ENCODE measurements at places on chromosomes 5 and 9.

DNA sequence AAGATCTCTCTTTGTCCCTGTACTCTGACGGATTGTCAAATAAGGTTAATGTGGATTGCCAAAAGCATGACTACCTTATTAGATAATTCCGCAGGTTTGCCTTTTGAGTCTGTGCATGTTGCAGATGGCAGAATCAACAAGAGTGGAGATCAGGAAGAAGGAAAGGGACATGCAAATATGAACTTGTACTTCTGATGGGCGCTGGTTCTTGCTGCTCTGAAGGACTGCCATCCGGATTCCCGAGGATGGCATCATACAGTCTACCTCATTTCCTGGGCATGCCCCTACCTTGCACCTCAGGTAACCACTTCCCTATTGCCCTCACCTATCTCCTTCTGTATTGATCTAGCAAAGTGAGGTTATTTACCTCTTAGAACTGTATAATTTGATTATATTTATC lies 504.2 kb downstream of the ACTL7B start:
- DNase-seq = no peak

DNA sequence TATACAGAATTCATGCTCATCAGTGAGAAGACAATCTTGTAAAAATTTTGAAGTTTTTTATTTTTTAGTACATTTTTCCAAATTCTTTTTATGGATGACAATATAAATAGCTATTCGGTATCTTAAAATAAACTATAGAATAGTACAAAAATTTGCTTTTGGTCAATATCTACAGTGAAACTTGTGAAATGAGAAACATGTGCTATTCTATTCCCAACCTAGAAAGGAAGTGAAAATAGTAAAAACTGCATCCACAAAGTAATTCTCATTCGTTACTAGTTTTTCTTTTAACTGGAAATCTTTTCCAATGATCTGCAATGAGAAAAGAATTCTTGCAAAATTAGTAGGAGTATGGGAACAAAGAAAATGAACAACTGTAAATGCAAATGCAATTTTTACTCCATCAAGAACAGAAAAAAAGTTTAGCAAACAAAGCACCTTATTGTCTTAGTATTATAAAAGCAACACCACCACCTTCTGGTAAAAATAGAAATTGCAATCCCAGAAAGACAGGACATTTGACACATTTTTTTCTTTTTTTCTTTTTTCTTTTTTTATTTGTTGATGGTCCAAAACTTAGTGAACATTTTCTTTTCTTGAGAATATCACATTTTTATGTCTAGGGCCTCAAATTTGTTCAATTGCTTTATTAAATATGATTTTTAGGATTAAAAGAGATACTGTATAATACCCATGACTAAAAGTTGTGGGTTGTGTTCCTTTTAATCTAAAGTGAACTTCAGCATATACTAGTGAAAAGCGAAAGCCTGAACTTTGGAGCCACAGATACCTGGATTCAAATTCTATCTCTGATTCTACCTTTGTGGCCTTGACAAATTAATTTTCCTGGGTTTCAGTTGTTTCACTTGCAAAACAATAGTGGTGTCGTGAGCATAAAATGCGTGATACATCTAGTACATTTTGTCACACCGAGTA lies 72.3 kb downstream of the SLCO4C1 start:
- peak; percentile 48 for DNase-seq

DNA sequence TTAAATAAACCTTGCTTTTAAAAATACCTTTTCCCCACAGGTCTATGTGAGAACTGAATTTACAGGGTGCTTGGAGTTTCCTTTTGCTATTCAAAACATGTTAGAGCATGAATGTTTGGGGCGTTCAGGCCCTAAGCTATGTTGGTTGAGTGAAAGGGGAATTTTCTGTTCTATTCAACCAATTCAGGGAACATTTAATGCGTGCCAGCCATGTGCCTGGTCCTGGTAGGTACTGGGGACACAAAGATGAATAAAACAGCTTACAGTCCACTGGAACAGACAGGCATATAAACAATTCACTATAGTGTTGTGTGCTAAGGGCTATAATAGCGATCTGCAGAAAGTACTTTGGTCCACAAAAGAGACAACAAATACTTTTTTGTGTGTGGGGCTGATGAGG lies 108.5 kb downstream of the ZSWIM6 start:
- no peak for DNase-seq

DNA sequence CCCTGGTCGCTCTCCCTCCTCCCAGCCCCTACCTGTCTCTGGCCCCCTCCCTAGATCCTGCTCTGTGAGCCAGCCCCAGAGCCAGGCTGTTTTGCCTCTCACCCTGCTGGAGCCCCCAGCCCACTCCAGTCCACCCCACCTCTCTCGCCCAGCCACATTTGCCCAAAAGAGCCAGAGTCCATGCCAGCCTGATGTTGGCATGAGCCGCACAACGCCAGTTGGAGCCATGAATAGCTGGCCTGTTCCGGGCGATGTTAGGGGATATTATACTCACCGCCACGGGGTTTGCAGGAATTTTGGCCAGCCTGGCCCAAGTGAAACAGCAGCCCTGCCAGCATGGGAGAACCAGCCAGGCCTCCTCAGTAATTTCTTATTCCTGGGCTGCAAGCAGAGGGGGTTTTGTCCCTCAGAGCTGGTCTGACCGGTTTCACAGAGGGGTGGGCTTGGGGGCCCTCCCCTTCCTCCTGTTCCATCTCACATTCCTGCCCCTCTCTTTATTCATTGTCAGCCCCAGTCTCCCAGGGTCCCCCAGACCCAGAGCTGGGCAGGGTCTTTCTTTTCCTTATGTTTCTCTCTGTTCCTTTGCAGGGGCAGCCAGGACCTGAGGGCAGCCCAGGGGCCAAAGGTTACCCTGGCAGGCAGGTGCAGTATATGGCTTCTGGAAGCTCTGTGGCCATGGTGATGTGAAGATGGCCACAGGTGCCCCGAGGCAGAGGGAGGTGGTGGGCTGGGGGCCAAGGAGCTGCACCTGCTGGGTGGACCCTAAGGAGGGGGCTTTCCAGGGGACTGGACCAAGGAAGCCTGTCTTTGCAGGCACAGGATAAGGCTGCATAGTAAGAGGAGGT lies 50.1 kb downstream of the COL27A1 start:
- DNase-seq = no peak

DNA sequence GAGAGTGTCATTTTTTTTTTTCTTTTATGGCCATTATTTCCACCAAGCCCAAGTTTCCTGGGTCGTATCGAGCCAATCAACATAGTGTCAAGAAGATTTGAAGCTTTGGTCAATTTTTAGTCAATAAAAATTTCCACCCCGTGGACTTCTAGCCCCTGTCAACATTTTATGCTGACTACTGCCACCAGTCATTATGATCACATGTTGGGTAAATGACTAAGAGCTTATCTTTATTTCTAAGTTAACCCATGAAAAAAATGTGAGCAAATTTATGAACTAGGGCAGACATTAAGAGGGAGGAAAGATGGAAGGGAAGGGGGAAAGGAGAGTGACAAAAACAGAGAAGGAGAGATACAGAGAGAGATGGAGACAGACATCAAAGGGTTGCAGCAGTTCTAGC lies 143.5 kb upstream of the ALDH1B1 start:
- DNase-seq = no peak

- DNase-seq = no peak
These were observed 30.0 kb upstream of the FOXI1 start for GRCh38 chr5:170075696-170076095.

DNA sequence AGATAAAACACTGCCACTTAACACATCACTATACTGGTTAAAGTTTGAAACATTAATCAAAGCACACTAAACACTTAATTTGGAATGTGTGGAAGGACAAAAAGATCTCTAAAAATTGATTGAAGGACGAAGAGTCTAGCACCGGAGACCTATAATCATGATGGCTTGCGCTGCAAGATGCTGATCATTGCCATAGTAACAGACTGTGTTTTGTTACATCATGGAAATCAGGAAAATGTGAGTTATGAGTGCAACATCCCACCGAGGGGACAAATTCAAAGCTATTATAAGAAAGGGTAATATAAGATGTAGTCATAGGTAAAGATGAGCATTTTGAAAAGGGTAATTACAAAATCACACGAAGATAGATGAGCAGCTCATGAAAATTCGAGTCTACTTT lies 278.8 kb upstream of the CTNND2 start:
- no peak for DNase-seq

DNA sequence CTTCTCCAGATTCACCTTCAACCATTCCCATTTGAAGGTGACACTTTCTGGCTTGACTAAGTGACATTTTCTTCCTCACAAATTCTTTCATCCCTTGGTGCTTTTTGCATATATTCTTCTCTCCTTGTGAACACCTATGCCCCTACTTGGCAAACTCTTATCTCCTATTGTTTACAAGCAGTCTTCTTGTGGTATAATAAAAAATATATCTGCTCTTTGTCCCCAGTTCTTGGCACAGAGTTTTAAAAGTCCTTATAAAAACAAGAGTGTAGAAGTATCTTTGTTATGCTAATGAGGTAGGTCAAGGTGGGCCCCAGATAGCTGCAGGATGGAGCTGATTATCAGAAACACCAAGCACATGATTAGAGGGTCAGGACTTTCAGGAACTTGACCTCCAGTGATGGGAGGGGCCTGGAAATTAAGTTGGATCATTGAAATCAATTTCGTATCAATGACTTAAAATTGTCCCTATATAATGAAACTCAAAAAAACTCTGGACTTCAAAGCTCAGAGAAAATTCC lies 38.0 kb downstream of the TMEM161B start:
- no peak for DNase-seq

- DNase-seq = no peak
These were observed 6.1 kb downstream of the NPR2 start for GRCh38 chr9:35797311-35798109.

- no peak for DNase-seq
These were observed 102.0 kb downstream of the PHF2 start for GRCh38 chr9:93678199-93679019.

DNA sequence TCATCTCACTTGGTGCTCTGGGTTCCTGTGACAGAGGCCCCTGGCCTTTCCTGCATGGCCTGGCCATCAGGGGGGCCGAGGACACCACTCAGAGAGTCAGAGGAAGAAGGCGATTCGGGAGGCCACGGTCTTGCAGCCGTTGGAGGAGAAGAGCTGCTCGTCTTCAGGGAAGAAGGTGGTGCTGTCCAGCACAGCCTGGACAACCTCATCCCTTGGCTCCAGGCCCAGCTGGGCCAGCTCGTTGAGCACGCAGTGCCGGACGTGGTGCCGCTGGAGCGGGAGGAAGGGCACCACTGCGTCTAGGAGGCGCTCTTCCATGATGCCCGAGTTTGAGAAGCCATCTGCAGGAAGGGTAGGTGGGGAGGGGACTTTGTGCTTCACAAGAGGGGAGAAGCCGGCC lies 3.2 kb downstream of the TOR2A start:
- no peak for DNase-seq

- DNase-seq = no peak
These were observed 6.1 kb downstream of the DNAJB5 start for GRCh38 chr9:34995670-34996060.

DNA sequence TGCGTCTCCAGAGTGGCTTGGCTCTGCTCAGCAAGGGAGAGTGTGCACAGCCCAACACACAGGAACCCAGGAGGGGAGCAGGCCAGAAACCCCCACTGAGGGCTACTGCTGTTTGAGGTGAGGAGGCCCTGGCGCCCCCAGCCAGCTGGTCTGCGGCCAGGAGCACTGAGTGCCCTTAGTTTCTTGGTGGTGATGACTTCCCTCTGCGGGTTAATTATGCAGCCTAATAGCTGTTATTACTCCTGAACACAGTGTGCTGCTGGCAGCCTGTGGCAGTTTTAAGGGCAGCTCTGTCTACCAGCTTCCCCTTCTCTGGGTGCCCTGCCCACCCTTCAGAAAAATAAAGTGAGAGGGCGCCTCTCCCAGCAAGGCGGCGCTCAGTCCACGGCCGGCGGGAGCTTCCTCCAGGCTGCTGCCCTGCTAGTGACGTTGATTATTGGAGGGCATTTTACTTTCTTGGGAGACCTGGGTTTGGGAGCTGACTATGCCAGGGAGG lies 19.2 kb downstream of the GADD45G start:
- DNase-seq = no peak

DNA sequence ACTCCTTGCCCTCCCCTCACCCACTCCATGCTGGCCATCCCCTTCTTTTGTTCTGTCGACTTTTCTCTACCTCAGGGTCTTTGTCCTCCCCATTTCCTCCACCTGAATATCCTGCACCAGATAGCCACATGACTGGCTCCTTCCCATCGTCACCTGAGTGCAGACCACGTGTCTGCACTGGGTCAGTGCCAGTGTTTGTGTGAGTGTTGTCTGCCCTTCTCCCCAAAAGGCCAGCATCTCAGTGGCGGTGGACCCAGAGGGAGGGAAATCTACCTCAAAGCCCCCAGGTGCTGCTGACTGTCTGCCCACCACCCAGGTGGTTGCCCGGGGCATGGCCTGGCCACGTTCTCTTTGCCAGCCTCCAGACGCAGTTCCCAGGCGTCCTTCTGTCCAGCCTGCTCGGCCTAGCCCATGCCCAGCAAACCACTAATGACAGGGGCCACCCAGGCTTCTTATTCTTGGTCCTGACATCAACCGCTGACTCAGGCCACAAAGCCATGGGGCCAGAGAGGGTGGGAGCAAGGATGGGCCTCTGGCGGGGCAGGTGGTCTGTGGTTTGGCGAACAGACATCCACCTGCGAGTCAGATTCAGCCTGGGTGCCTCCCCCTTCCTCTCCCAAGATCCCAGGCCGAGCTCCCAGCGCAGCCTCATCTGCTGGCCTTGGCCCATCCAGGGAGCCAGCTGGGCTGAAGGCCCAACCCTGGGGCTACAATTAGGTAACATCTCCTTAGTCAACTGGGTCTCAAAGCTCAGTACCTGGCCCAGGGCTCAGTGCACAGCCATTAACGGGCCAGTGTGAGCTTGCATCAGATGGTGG lies 5.5 kb upstream of the NINJ1 start:
- DNase-seq = no peak

All from CD4-positive, alpha-beta T cell treated with Interleukin-21 for 1 hour (primary cell).